Activated CD4-positive, alpha-beta T cell treated with anti-CD3 and anti-CD28 coated beads, Interleukin-2, Interleukin-4, amounts not matched to agents 100 ng/mL and 50 ng/mL, durations not matched to agents 16 hours and 8 hours (primary cell): ENCODE measurements at places on chromosomes 6 and 20.
A peak's percentile ranks its signal among the peaks of the same experiment; 100 is the strongest.

DNA sequence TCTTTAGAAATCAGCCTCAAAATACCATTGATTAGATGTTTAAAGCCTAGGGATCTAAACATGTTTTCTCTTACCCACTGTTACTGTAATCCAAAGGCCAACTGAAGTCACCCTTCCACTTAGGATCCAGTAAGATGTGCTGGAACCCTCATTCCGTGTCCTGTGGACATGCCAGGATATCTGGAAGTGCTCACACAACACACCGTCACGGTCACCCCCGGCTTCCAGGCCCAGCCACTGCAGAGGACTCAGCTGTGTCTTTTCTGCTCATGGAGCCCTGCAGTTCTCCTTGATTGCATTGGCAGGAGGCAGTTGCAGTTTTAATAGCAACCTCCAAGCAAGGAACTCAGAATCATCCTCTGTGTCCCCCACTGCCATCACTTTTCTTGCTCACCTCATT lies 93.3 kb downstream of the CAP2 start:
- no peak for DNase-seq

- DNase-seq, result peak; percentile 24
Observed at GRCh38 chr6:156976216-156977127, 199.3 kb downstream of the ARID1B start.

DNA sequence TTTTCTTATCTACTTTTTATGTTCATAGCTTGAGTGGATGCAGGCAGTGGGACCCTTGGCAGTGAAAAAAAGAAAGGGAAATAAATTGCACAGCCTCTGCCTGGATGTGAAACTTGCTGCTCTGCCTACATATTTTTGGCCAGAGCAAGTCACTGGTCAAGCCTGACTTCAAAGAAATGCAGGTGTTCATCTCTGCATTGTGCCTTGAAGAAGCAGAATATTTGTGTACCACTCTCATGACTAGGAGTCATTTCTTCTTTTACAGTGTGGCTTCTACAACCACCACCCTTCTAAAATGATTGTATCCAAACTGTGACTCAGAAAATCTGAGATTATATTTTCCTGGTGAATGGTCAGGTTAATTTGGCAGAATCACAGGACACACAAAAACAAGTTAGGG lies 2.5 kb upstream of the KATNA1 start:
- DNase-seq, result no peak

GRCh38 chr20:49490689-49491088 lies 8.2 kb upstream of the KCNB1 start:
- no peak for DNase-seq

DNA sequence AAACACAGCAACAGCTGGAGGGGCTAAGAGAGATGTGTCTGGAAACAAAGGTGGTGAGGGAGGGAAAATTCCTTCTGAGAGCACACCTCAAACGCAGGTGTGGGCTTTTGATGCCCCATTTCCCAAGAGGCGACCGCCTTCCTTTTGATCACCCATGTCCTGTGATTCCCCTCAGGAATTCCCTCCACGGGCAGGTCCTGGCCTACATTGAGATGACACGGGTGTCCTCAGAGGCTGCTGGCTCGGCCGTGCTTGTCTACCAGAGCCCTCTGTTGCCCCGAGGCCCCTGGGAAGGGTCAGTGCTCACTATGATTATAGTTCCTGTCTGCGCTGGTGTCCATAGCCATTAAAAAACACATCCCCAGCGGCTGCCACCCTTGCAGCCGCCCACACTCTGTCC lies 242.6 kb downstream of the TFAP2C start:
- DNase-seq, result no peak

GRCh38 chr6:159602431-159603041 lies 90.5 kb downstream of the SOD2 start:
- no peak for DNase-seq

DNA sequence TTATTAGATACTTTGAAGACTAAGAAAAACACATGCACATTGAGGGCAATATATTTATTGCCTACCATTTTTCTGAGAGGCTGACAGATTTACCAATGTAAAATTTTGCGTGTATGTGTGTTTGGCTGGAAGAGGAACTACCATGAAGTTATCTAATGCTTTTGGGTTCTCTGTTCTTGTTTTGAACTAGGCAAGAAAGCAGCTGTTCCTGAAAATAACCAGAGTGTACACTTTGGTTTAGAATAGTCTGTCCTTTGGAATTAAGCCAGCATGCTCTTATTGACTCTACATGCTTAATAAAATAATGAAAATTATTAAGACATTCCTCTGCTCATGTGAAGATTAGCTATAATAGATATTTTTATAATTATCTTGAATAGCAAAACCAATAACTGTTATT lies 129.2 kb downstream of the MYB start:
- no peak for DNase-seq

GRCh38 chr6:100665041-100665380 lies 200.3 kb upstream of the SIM1 start:
- peak; percentile 9 for DNase-seq

GRCh38 chr20:39421571-39422105 lies 459.5 kb downstream of the DHX35 start:
- no peak for DNase-seq

GRCh38 chr20:9503526-9504245 lies 10.7 kb upstream of the LAMP5 start:
- no peak for DNase-seq

- DNase-seq, result no peak
Observed at GRCh38 chr6:138419766-138420165, 15.7 kb downstream of the HEBP2 start.

DNA sequence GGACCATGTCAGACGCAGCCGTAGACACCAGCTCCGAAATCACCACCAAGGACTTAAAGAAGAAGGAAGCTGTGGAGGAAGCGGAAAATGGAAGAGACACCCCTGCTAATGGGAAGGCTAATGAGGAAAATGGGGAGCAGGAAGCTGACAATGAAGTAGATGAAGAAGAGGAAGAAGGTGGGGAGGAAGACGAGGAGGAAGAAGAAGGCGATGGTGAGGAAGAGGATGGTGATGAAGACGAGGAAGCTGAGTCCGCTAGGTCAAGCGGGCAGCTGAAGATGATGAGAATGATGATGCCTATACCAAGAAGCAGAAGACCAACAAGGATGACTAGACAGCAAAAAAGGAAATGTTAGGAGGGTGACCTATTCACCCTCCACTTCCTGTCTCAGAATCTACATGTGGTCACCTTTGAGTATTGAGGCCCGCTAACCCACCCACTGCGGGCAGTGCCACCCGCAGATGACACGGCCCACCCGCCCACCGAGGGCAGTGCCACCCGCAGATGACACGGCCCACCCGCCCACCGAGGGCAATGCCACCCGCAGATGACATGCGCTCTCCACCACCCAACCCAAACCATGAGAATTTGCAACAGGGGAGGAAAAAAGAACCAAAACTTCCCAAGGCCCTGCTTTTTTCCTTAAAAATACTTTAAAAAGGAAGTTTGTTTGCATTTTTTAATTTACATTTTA lies 43.3 kb downstream of the MGME1 start:
- no peak for DNase-seq

GRCh38 chr20:61487346-61487996 lies 235.4 kb downstream of the CDH4 start:
- no peak for DNase-seq

- DNase-seq, result no peak
Observed at GRCh38 chr6:55874316-55874715, 1.1 kb downstream of the BMP5 start.

DNA sequence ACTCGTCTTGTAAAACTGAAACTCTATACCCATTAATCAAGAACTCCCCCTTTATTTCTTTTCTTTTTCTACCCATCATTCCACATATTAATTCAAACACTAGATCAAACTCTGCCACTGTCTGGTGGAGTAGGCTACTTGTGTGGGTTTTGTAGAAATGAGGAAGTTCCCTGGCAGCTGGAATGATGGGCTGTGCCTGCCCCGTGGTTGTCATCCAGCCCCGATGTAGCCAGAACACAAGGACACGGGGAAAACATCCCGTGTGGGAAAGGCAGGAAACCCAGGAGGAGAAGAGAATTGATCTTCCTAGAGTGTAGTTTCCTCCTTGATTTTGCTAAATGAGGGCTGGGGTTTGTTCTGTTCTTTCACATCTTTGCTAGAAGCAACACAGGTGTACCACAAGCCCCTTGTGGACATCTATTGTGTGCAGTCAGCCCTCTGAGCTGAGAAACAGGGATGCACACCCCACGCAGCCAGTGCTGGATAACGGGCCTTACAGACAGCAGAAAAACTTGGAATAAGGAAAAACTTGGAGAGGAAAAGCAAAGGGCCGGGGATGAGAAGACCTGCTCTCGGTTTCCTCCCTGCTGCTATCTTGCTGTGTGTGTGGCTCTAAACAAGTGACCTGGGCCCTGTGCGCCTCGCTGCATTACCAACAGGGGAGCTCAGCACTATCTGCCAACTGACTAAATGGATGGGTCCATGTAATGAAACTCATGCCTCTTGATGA lies 88.0 kb downstream of the SCML4 start:
- no peak for DNase-seq

- DNase-seq, result no peak
Observed at GRCh38 chr6:70163795-70164194, 139.1 kb downstream of the COL9A1 start.

- peak; percentile 44 for DNase-seq
Observed at GRCh38 chr20:60403105-60403741, 445.0 kb downstream of the CDH26 start.

- no peak for DNase-seq
Observed at GRCh38 chr6:7878401-7878964, 32.1 kb downstream of the TXNDC5 start.

- DNase-seq, result no peak
Observed at GRCh38 chr6:144683216-144684070, 398.3 kb downstream of the UTRN start.

- no peak for DNase-seq
Observed at GRCh38 chr20:23145281-23145700, 59.2 kb upstream of the CD93 start.

DNA sequence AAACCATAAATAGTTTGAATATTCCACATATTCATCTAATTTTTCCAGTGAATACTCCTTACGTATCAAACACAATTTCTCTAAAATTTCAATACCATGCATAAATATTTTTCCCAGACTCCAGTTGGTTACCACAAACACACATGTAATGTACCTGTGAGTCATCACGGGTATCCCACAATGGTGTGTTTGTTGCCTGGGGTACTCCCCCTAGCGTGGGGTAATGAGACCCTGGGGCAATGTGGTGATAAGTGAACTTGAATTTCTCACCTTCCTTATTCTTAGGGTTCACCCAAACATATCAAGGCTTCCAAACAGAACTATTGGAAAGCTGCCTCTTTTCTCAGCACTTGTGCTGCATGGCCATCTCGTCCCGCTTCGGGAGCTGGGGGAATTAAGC lies 51.0 kb downstream of the STX7 start:
- DNase-seq, result no peak

DNA sequence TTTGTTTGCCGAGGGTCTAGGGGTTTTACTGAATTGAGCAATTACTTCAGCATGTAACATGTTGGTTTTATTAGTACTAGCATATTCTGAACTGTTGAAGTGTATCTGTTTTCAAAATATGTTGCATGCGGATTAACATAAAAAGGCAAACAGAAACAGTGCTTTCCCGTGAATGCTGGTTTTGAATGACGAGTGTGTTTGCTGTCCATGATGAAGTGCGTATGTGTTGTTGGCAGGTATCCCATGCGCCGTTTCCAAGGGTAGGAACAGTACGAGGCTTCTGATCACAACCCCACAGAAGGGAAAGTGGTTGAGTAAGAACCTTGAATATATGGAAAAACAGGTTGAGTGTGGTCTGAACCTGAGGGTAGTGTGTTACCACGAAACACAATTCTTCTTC lies 232.9 kb downstream of the SAMD5 start:
- DNase-seq, result no peak

- no peak for DNase-seq
Observed at GRCh38 chr6:126356526-126356925, 16.6 kb downstream of the CENPW start.

DNA sequence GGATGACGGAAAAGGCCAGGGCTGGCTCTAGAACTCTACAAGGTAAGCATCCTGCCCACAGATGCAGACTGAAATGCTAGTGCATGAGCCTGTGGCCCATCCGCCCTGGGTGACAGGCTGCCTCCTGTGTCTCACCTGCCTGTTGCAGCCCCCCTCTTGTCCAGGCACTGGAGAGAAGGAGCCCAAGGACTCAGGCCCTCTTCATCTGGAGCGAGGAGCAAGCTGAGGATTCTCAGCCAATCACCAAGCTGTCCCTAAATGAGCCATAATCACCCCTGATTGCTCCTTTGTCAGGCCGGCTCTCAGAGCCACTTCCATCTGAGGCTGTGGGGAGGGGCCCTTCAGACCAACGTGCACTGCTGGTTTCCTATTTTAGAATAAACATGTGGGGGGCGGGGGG lies 10.0 kb upstream of the SLC32A1 start:
- DNase-seq, result no peak

DNA sequence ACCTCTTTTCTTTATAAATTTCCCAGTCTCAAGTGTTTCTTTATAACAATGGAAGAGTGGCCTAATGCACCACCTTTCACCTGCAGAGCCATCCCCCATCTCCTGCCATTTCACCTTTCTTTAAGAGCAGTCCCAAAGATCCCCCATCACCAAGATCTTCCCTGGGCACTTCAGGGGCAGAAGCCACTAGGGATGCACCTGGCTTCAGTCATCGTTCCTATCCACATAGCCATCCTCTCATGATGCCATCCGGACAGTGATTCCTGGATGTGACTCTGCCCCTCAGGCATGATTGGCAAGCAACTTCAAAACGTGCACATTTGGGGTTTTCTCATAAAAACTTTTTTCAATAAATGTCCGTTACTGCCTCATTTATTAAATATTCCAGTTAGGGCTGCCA lies 225.9 kb downstream of the TBXT start:
- no peak for DNase-seq

- no peak for DNase-seq
Observed at GRCh38 chr6:23218751-23219150, 649.4 kb downstream of the HDGFL1 start.

GRCh38 chr20:878511-879307 lies 37.4 kb downstream of the ANGPT4 start:
- peak; percentile 31 for DNase-seq

DNA sequence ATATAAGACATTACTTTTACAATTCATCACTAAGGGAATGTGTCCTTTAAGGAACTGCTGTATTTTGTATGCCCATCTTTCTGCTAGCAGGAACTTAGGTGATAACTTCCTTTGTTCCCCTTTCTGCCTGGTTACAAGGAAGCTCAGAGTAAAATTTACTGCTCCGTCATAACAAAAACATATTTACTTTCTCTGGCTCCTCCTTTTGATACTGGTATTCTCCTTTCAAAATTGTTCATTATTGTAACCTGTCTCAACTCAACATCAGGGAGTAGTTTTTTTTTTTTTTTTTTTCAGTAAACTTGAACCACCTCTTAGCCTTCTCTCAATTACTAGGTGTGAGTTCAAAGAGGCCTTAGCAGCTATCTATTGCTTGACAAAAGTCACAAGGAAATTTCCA lies 37.1 kb downstream of the RIPOR2 start:
- peak; percentile 35 for DNase-seq

DNA sequence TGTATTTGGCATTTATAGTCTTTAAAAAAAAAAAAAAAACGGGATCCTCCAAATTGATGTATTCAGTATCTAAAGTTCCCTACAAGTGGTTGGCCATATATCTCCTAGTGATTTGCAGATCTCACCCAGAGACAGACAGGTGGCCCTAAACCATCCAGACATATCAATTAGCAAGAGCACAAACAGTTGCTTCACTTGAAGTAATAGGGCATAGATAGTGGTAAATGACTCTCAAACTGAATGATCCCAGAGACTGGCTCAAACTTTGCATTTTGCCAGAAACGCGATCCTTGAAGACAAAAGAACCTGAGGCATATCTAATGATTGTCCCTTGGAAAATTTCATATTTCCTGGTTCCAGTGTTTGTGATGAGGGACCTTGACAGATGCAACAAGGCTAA lies 54.6 kb downstream of the HMGCLL1 start:
- DNase-seq, result no peak

GRCh38 chr6:106538145-106538544 lies 91.2 kb downstream of the RTN4IP1 start:
- no peak for DNase-seq
